ENCODE measurements at places on chromosomes 1 and 21. TPM values are rescaled to one million over a fixed set of nuclear protein-coding genes. Genes with fewer than 3 reads are reported as not detected.

DNA sequence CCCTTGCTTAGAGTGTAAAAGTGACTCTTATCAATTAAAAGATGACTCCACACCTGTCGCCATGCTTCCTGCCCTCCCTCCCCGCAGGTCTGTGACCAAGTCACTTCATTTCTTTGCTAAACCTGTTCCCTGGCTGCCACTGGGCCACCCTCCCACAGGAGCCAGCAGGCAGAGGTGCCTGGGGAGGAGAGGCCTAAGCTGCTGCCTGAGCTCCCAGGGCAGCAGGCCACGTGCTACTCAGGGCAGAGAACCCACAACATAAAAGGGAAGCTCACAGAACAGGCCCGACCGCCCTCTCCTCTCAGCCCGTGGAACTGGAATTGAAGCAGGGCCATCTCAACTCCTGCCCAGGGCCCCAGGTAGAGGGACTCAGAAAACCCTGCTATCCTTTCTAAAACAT, 4.9 kb downstream of the C1orf198 start:
- no peak for DNase-seq

GRCh38 chr1:243944429-243945160, 94.6 kb upstream of the AKT3 start:
- DNase-seq: no peak

GRCh38 chr1:226487921-226488320, 60.6 kb upstream of the STUM start:
- no peak for DNase-seq

- DNase-seq: peak; percentile 77
Measured at GRCh38 chr1:12539705-12540579, 78.1 kb downstream of the DHRS3 start.

DNA sequence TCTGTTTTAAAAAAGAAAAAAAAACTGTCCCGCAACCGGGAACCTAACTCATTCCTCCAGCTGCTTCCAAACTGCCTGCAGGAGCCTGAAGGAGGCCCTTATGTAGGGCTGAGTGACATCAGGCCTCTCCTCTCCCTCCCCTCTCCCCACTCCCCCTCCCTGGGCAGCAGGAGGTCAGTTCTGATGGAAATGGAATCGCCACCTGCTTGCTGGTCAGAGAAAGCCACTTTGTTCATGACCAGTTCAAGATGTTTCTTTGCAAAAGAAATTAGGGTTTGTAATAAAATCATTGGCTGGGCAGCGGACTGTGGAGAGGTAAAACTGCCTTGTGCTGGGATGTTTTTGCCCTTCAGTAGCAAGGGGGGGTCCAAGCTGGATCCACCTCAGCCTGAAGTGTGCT, at the start of gene MAP1LC3C:
Gene MAP1LC3C (minus strand): TSS at position 73 of the 400 bp plus-strand sequence. CDS start 90 bp downstream, outside the sequence.
- DNase-seq: no peak

The ADAMTS1 gene
- 672 TPM for total RNA-seq

The TRIM67 gene
- total RNA-seq: not detected

DNA sequence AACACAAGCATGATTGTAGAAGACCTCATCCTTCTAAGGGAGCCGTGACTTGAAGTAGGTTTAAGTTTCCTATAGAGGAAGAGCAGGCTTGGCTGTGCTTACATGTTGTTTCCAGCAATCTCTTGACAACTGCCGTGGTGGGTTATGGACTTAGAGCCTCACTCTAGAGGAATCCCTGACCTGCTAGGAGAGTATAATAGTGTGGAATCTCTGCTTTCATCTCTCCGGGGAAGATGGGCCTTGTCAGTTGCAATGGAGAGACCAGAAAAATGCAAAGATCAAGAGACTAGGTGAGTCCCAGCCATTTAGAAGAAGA, 137.6 kb downstream of the MIS18A start:
- DNase-seq: no peak

The S100B gene
- total RNA-seq: 0.53 TPM

The CFHR3 gene
- not detected for total RNA-seq

The DYNLT5 gene
- total RNA-seq: 1.2 TPM

The RPE65 gene
- total RNA-seq: not detected

The PRRX1 gene
- 123 TPM for total RNA-seq

The CFAP107 gene
- not detected for total RNA-seq

All from ascending aorta (tissue), 2 donors.